ENCODE measurements at places on chromosomes 7 and 10.
A peak's percentile ranks its signal among the peaks of the same experiment; 100 is the strongest.

DNA sequence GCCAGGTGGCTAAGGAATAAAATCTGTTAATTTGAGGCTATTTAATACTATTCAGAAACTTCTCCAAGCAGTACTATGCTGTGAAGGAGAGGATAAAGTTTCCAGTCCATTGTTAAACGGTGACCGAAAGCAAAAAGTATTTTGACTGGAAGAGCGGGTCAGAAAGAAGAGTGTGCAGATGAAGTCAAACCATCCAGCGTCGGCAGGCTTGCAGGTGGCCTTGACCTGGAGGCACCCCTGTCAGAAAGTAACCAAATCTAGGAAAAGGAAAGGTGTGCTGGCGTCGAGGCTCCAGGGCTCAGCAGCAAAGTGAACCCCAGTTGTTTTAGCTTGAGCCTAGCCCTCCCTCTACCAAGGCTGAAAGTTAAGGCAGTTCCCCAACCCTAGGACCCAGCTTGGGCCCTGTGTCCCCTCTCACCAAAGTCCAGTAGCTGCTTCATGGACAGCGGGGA, 544 bp downstream of the PDK4 start:
- DNase-seq: no peak

- DNase-seq: peak; percentile 49
Observed at GRCh38 chr10:88792661-88793060, 9.9 kb upstream of the LIPM start.

GRCh38 chr10:21519941-21520436, 5.5 kb downstream of the SKIDA1 start:
- DNase-seq: no peak

DNA sequence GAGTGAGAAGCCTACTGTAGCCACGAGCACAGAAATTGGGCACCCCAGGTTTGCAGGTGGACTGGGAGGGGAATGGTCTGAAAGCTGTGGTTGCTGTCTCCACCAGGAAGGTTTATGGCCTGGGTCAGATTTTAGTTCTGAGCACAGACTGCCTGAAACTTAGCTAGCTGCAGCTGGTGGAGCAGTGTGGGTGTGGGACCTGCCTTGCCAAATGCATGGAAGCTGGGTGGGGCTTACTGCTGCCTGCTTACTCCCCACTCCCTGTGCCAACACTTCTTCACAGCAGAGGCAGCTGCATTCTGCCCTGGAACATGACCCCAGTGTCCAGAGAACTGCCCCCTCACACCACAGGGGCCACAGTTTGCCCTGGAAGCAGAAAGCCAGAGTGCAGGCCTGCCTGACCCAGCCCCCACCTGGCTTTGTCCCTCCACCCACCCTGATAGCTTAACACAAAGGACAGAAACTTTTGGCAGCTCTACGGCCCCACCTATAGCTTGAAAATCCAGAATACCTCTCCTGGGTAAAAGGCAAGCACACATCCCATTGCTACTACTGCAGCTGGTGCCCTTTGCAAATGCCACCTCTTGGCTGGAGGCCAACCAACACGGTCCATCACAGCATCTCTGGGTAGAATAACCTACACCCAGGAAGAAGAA, 281.6 kb downstream of the AGMO start:
- no peak for DNase-seq

DNA sequence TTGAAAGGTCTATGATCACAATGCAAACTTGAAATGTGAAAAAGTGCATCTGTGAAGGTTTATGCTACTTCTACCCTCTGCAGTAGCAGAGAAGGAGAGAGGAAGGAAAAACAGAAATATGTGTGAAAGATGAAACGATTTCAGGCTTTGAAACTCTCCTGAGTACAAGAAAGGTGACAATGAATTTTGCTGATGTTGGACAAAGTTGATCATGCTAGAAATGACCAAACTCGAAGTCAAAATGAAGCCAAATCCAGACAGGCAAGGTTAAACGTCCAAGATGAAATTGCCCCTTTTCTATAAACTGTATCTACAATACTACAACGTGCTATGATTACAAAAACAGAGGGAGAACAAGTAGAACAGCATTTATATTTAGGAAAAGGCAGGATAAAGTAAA, 67.0 kb upstream of the C7orf33 start:
- DNase-seq: no peak

DNA sequence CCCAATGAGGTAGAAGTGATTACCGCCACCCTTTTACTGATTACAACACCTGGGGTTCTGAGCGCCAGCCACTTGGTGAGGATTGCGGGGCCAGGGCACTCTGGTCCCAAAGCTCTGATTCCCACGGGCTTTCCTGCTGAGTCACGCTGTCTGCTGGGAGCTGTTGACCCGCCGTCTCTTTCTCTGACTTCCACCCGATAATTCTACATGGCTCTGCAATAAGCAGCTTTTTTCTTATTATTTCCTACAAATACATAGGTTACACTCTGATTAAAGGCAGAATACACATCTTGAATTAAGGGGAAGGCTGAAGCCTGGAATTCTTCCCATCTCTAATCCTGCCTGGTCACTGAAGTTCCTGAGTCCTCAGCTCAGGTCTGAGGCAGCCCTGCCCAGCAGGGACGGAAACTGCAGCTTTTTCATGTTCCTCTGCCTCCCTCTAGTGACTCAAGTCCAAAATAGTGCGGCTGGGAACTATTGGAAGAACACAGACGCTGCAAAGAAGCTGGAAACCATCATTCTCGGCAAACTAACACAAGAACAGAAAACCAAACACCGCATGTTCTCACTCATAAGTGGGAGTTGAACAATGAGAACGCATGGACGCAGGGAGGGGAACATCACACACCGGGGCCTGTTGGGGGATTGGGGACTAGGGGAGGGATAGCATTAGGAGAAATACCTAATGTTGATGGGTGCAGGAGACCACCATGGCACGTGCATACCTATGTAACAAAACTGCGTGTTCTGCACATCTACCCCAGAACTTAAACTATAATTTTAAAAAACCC, 178.3 kb downstream of the PRKCQ start:
- peak; percentile 26 for DNase-seq

All from GF-D8 (cell line).